Astrocyte (in vitro differentiated cells and primary cell): ENCODE measurements at places on chromosomes 13 and 19.
A peak's percentile ranks its signal among the peaks of the same experiment; 100 is the strongest.

- DNase-seq, result no peak
These were observed 1204.1 kb downstream of the OLFM4 start for GRCh38 chr13:54232700-54233099.

DNA sequence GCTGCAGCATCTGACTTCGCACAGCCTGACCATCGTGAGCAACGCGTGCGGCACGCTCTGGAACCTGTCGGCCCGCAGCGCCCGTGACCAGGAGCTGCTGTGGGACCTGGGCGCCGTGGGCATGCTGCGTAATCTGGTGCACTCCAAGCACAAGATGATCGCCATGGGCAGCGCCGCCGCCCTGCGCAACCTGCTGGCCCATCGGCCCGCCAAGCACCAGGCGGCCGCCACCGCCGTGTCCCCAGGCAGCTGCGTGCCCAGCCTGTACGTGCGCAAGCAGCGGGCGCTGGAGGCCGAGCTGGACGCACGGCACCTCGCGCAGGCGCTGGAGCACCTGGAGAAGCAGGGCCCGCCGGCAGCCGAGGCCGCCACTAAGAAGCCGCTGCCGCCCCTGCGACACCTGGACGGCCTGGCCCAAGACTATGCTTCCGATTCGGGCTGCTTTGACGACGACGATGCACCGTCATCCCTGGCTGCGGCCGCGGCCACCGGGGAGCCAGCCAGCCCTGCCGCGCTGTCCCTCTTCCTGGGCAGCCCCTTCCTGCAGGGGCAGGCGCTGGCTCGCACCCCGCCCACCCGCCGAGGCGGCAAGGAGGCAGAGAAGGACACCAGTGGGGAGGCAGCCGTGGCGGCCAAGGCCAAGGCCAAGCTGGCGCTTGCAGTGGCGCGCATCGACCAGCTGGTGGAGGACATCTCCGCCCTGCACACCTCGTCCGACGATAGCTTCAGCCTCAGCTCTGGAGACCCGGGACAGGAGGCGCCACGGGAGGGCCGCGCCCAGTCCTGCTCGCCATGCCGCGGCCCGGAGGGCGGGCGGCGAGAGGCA, 13.6 kb downstream of the C19orf25 start:
- no peak for DNase-seq

GRCh38 chr19:46198756-46199155, 30.8 kb upstream of the IGFL1 start:
- DNase-seq, result peak; percentile 21

GRCh38 chr13:73835138-73835721, 299.0 kb downstream of the KLF12 start:
- peak; percentile 29 for DNase-seq

- DNase-seq, result no peak
These were observed 98.8 kb downstream of the KDM4B start for GRCh38 chr19:5067678-5068077.

DNA sequence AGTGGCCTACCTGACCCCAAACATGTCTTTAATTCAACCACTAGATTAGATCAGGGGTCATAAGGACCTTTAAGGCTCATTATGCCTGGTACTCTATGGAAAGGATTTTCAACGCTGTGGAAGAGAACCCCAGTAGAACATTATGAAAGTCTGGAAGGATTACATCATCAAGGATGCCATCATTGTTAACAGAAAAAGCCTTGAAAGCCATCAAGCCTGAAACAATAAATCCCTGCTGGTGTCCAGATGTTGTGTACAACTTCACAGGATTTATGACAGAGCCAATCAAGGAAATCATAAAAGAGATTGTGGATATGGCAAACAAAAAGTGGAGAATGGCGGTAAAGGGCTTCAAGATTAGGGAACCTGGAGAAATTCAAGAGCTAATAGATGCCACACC, 59.7 kb downstream of the NAA16 start:
- DNase-seq, result no peak
